ENCODE measurements at places on chromosomes 16 and 17.

DNA sequence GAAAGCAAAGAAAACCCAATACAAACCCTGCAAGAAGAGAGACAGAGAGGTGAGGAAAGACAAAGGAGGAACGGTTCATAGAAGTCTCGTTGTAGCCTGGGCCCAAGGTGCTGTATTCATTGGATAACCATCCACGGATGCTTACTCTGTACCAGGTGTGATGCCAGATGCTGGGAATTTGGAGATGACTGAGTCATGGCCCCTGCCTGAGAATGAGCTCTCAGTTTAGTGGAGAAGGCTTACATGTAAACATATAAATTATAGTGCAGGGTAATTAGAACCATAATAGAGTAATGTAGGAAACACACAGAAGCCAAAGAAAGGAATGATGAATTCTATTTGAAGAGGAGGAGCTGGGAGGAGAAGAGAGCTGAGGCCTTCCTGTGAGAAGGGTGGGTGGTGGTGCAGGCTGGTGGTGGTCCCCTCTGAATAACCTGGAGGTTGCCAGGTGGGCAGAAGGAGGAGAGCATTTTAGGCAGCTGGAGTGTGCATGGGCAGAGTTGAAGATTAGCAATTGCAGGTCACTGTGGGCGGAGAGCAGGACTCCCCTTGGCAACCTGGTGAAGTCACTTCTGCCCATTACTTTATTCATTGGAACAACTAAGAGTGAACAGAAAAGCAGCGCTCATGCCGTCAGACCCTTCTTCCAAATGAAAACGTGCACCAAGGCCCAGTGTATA is 7.7 kb upstream of the ZG16 start:
- no peak for DNase-seq

DNA sequence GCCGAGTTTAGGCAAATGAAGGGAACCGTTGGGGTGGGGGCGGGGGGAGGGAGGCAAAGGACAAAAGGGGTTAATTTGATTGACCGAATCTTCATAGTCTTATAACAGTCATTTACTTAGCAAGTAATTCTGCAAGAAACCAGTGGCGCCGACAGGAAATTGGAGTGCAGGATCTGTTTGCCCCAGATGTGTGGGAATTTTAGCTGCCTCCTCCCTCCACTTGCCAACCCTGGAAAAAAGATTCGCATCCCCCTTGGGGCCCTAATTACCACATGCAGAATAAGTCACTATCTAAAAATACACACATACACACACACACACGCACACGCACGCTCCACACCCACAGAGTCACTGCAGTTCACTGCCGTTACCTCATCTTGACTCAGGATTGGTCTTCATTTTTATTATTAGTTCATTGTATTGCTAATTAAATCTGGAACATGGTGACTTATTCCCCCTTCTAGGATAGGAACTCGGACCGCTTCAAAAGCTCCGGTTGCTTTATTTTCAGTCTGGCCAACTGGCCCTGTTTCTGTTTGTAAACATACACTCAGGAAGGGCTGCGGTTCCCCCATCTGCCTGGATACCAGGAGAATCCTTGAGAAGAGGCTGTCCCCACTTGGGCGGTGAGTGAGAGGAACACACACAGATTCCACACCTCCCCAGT is 241.6 kb upstream of the SALL1 start:
- DNase-seq: no peak

GRCh38 chr16:58963479-58963878 is 229.4 kb upstream of the GOT2 start:
- no peak for DNase-seq

- peak; percentile 72 for DNase-seq
Observed at GRCh38 chr17:77609553-77610517, 348.7 kb upstream of the TNRC6C start.

GRCh38 chr17:28306954-28307401 is 12.0 kb upstream of the TMEM97 start:
- no peak for DNase-seq

- DNase-seq: no peak
Observed at GRCh38 chr16:79876332-79876730, 275.8 kb upstream of the MAF start.

DNA sequence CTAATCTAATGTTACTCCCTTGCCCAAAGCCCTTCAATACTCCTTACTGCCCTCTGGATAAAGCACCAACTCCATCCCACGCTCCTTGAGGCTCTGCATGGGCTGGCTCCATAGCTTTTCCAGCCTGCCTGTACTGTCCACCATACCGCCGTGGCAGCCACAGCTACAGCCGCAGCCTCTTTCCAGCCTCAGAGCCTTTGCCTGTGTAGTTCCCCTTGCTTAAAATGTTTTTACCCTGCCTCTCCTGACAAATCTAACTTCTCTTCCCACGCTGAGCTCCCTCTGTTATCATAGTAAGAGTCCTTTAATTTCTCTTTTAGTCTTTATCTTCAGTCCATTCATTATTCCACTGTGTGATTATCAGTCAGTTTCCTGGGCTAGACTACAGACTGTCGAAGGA is 22.0 kb downstream of the TEX14 start:
- DNase-seq: no peak

DNA sequence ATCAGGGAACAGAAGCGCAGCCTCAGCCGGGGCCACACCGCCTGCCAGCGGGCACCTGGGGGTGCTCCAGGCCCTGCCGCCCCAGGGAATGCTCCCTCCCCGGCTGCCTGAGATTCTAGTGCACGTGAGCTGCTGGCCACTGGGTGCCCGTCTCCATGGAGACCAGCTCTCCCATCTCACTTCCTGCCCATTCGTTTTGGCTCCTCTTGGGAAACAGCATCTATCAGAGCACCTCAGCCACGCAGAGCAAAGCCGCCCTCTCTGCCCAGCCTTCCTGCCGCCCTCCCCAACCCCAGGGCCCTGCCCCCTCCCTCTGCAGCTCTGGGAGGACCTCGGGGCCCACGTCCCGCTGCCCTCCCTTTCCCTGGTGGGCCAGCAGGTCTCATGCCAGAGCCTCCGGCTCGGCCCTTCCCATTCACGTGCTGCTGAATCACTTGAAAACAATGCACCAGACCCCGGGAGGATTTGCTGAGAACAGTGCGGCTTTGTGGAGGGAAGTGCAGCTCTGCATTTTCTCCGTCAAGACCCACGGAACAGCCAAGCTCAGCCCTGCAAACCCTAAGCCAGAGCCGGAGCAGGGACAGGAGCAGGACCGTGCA is 19.4 kb downstream of the CEP295NL start:
- no peak for DNase-seq

- DNase-seq: no peak
Observed at GRCh38 chr16:61564716-61565115, 471.5 kb downstream of the CDH8 start.

DNA sequence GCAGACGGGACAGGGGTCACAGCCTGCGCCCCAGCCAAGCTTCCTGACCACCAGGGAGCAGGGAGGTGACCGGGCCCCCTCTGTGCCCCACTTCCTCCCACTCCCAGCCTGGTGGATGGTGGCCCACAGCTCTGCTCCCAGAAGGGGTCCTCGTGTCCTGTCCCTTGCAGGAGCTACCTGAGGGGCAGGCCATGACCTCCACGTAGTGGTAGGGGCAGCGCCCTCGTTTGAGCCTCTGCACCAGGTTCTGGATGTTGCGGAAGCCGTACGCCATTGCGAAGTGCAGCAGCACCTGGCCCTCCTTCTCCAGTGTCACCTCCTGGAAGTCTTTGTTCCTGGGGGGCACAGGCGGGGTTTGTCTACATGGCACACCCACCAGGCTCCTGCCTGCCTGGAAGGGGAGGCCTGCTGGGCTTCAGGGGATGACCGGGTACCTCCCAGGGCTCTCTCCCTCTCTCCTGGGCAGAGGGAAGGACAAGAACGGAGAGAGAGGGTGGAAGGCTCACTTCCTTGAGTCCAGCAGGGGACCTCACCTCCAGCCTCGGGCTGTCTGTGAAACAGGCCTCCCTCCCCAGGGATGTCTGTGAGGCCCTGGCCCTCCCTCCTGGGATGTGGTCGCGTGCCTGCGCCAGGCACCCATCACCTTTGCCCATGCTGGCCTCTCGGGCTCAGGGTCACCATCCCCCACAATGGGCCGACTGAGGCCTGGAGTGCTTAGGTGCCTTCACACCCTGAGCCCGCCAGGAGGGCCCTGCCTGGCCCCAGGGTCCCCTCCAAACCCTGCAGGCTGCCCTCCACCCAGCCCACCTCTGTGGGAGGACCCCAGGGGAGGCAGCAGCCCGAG is 4.0 kb downstream of the HAGHL start:
- DNase-seq: no peak

- DNase-seq: no peak
Observed at GRCh38 chr16:64421515-64421914, 700.3 kb downstream of the CDH11 start.

DNA sequence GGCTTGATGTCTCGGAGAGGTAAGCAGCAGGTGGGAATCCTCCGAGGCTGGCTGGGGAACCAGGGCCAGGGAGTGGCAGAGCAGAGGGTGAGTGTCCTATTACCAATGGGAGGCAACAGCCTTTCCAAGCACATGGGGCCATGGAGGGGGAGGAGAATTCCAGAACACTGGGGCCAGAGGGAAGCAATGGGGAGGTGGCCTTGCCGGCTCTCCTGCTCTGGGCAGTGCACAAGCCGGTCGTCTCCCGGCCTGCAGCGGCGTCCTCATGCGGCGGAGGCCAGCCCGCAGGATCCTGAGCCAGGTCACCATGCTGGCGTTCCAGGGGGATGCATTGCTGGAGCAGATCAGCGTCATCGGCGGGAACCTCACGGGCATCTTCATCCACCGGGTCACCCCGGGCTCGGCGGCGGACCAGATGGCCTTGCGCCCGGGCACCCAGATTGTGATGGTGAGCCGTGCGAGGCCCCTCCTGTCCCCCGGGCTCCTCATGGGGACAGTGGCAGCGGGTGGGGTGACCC is 21.9 kb downstream of the SGSH start:
- DNase-seq: no peak

GRCh38 chr16:58773870-58774269 is 39.8 kb upstream of the GOT2 start:
- no peak for DNase-seq

DNA sequence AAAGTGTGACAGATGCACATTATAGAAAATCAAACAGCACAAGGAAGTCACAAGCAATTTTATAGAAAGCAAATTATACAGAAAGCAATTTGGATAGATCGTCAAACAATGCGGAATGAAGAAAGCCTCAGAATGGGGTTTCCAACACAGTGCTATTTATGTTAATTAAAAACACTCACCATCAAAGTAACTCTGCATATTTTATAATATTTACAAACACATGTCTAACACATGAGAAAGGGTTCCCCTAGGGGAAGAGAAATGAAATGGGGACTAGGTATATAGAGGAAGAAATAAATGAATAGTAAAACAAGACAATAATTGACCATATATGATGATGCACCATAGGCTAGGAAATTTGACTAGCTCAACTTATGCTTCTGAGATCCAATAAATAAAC is 171.2 kb upstream of the XYLT1 start:
- DNase-seq: no peak

DNA sequence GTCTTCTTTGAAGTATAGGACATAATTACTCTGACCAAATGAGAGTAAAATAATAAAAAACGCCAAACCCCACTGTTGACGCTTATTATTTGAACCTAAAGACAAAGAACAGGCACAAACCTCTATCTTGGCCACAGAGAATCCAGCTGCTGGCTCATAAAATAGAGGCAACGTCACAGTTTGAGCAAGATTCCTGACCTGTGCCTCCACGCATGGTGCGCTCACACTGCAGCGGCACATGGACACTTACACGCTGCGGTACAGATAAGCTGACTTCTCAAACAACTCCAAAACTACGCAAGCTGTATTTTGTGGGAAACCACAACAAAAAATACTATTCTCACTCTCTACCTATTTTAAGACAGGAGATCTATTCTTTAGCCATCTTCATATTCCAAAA is 38.8 kb upstream of the TRAP1 start:
- no peak for DNase-seq

- no peak for DNase-seq
Observed at GRCh38 chr17:80825471-80826345, 165.9 kb upstream of the CHMP6 start.

- no peak for DNase-seq
Observed at GRCh38 chr16:55947366-55947765, 72.2 kb upstream of the CES5A start.

DNA sequence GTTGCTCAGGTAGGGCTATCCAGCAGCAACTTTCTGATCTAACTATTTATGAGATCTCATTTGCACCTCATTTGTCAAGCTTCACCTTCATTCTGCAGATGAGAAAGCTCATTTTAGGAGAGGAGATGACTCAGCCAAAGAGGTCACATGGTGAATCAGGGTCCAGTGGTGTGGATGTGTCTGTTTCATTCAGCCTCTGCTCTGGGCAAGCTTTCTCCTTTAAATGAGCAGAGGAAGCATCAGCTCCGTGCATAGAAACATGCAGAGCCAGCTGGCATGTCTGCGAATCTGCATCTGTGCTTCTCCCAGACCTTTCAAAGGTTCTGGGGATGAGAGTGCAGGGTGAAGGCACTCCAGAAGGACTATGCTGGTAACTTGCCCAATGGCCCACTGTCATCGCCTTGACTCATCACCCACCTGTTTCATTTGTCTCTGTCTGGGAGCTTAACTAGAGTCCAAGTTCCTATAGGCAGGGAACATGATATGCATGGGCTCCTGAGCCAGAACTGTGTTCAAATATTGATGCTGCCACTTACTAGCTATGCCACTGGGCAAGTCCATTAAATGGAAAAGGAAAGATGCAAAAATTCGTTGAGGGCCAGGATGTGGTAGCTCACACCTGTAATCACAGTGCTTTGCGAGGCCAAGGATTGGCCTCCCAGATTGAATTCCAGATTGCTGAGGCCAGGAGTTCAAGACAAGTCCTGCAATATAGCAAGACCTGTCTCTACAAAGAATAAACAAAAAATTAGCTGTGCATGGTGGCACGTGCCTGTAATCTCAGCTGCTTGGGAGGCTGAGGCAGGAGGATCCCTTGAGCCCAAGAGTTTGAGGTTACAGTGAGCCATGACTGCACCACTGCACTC is 67.1 kb upstream of the NLK start:
- no peak for DNase-seq
